Stimulated activated CD4-positive, alpha-beta T cell treated with anti-CD3 and anti-CD28 coated beads, Interleukin-15, amount 100 ng/mL, for 1 hour (primary cell): ENCODE measurements at places on chromosomes 13 and 19.
A peak's percentile ranks its signal among the peaks of the same experiment; 100 is the strongest.

DNA sequence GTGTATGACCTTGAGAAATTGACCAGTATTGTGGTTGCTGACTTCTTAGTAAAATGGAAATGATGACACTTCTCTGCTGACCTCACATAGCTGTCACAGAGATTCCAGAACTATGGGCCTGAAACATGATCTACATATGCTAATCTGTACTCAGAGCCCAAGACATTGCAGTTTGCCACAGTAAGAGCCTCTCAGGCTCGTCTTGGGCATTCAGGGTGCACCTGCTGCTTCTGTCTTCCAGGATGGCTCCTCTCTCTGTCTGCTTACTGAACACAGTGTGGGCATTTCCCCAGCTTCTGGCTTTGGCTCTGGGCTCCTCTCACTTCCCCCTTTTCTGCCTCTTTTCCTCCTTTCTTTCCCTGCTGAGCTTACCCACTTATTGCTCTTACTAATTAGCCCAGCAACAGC is 22.3 kb upstream of the SLC46A3 start:
- DNase-seq, result no peak

- DNase-seq, result no peak
Observed at GRCh38 chr19:14118165-14119051, 846 bp upstream of the PRKACA start.

DNA sequence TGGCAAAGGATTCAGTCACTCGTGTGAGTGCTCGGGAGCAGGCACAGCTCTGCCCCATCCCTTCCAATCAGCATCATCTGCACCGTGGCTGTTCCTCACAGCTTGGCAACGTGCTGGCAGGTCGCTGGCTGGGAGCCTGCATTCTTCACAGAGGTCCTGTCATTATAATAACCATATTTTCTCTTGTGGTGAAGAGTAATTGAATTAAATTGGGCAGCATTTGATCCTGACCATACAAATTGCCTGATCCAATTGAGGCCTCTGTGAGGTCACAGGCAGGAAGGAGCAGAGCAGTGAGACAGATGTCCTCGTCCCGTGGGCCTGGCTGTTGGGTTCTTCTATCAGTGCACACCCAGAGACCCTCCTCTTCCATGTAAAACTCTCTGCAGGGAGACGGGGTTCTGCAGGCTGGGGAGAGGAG is 407.8 kb downstream of the COG6 start:
- no peak for DNase-seq

GRCh38 chr19:10838377-10838776 is 2.4 kb upstream of the TMED1 start:
- DNase-seq, result no peak

DNA sequence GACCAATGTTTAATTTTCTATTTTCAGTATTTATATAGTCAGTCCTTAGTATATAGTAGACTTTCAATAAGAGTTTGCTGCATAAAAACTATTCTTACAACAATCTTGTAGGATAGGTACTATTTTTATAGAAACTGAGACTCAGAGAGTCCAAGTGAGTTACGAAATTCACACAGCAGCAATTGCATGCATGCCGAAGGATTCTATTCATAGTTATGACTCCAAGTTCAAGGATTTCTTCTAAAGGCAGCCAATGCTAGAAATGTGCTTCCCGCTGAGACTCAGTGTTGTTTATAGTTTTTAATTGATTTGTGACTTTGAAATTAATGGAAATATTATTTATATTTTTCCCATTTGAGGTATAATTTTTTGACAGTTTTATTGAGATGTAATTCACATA is 62.7 kb upstream of the CSNK1A1L start:
- no peak for DNase-seq

DNA sequence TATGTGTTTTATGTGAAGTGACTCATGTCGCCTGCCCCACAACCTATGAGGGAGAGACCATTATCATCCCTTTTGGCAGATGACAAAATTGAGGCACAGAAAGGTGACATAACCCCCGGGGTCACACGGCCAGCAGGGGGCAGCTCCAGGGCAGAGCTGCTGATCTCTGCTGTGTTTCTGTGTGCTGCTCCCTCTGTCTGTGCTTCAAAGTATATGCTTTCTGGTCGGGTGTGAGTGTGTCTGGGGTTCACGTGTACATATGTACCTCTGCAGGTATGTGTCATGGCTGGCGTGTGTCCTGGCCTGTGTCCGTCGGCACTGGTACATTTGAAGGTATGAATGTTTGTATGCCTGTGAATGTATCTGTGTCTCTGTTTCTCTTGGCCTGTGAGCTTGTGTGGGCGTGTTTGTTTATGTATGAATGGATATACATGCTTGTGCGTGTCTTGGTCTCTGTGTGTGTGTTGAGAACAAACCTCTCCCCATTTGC is 7.1 kb downstream of the LIPE start:
- DNase-seq, result peak; percentile 66

GRCh38 chr19:2814426-2814825 is 5.2 kb upstream of the ZNF554 start:
- DNase-seq, result no peak

- no peak for DNase-seq
Observed at GRCh38 chr19:14056069-14056666, 5.7 kb downstream of the PALM3 start.

GRCh38 chr19:30679153-30679702 is 307.0 kb downstream of the ZNF536 start:
- no peak for DNase-seq

DNA sequence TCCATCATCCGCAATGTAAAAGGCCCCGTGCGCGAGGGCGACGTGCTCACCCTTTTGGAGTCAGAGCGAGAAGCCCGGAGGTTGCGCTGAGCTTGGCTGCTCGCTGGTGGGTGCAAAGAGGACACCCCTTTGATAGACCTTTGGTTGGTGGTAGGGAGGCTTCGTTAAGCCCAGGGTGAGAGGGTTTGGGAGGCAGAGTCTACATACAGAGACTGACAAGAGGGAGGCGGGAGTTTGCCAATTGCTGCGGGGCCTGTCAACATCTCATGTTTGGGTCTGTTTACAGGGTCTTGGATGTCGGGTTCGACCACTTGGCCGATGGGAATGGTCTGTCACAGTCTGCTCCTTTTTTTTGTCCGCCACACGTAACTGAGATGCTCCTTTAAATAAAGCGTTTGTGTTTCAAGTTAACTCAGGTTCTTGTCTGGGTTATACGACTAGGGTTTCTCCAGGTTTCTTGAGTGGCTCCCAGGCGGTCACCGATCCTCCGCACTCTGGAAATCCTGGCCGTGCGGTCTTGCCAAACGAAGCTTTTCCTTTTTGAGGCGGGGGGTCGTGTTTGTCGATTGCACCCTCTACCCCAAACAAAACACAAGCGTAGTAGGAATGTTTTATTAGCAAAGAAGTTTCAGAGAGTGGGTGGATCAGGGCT is 816 bp downstream of the RPS28 start:
- no peak for DNase-seq

- no peak for DNase-seq
Observed at GRCh38 chr19:35513628-35514281, at the start of gene DMKN. TSS of gene DMKN (minus strand) at chr19:35513649. CDS start at chr19:35513475, 174 bp downstream.

DNA sequence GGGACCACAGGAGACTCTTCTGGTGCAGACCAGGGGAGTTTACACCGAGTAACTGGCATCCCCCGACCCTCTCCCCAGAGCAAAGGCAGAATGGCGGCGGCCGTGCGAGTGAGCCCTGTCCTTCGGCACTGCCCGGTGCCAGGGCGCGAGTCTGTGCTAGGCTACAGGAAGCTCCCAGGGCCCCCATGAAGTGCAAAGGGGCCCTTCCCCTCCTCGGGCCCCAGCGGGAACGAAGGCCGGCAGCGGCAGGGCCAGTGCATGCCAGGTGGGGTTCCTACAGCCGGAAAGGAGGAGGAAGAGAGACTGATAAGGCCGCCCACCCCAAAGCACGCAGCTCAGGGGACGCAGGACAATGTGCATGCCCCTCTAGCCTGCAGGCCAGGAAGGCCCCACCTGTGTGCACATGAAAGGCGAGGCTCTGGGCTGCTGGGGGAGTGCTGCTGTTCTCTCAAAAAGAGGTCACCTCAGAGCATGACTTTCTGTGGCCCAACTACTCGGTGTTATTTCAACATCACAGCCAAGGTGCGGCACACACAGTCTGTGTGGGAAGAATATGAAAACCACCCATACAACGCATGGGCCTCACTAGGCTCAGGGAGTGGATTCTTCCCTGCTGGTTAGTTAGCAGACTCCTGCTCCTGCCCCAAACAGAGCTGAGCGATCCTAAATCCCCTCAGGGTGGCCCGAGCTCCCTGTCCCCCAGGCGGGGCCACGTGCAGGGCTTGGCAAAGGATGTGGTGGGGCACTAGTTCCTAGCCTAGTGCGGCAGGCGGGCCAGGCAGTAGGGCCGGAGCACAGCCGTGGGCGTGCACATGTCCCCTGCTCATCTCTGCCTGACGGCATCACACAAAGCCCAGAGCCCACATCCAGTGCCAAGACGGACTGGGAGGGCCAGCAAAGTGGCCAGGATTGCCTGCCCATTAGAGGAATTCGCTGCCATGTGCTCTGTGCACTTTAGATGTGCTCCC is 28.4 kb upstream of the TIMM44 start:
- DNase-seq, result no peak

- no peak for DNase-seq
Observed at GRCh38 chr13:110687736-110688135, 18.2 kb downstream of the CARS2 start.

GRCh38 chr13:102100234-102100633 is 301.6 kb downstream of the FGF14 start:
- no peak for DNase-seq

- no peak for DNase-seq
Observed at GRCh38 chr19:944663-945241, 18.9 kb downstream of the ARID3A start.

GRCh38 chr19:46392837-46393236 is 20.5 kb downstream of the CCDC8 start:
- DNase-seq, result no peak

DNA sequence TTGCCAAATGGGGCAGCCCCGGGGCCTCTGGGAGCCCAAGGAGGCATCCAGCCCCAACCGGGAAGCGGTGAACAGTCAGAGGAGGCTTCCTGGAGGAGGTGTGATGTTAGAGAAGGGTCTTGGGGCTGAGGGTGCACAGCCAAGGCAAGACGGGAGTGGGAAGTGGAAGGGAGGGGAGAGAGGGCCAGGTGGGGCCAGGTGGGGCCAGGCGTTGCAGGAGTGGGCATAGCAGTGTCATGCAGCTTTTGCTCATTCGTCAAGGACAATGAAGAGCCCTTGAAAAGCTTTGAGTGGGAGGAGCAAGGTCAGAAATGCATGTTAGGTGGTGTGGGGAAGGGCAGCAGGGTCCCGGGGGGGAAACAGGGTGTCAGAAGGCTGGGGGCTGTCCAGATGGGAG is 1.8 kb downstream of the FBN3 start:
- DNase-seq, result no peak

DNA sequence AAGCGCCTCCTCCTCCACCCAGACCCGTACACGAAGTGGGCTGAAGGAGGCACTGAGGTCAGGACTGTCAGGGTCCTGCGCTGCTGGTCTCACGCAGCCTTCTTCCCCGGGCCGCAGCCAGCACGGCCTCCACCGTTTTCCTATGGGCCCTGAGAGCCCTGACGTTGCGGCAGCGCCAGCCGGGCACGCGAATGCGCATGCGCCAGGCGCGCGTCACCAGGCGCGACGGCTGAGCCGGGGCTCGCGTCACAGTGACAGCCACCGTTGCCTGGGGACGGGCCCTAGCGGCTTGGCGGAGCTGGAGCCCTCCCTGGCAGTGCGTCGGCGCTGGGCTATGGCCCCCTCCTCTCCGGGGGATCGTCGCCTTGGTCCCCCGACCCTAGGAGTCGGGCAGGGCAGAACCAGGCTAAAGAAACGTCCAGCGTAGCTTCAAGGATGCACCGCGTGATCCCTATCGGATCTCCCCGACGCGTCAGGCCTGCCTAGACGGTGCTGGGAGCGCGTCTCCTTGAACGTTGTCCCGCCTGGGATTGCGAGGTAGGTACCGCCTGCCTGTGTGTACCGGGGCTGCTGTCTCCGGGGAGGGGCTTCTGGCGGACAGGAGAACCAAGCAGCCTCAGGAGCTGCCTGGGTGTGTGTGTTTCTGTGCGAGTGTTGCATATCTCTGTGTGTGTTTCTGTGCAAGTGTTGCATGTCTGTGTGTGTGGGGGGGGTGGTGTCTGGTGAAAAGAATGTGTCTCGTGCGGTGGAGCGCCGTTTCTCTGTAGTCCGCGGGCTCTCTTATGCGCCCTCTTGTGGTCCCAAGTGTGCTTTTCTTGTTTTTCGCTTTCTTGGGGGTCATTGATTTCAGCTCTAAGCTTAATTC is 43.2 kb downstream of the ZNF571 start:
- no peak for DNase-seq

- no peak for DNase-seq
Observed at GRCh38 chr13:32246468-32246867, 68.7 kb downstream of the ZAR1L start.

DNA sequence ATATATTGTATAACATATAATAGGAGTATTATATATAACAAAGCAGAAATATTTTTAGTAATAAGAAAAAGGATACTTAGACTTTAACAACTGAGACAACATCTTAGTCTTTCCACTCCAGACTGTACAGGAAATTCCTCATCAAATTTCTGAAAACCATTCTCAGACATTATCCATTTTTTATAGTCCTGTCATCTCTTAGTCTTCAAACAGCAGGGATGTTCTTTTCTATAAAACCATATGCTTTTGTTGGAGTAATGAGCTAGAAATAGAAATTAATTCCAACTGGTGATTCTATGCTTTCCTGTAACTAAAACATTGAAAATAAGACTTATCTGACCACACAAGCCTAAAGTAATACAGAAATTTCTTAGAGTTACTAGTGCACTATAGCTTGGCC is 82.2 kb upstream of the CSNK1A1L start:
- DNase-seq, result no peak

- DNase-seq, result no peak
Observed at GRCh38 chr13:109569958-109570711, 216.2 kb downstream of the IRS2 start.

- DNase-seq, result no peak
Observed at GRCh38 chr13:41286370-41286769, 23.0 kb upstream of the MTRF1 start.

DNA sequence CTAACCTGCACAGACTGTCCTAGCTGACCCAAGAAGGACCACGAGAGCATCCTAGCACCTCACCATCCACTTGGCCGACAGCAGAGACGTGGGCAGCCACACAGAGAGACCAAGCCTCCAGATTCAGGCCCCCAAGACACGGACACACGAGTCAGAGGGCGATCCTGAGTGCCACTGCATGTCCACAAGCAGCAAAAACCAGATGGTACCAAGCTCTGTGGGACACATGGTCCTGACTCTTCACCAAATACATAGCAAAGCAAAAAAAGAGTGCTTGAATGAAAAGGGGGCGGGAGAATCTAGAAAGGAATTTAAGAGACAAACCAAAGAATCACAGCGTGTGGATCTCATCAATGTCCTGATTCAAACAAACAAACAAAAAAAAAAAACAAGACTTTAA is 45.2 kb downstream of the MLLT1 start:
- DNase-seq, result no peak

- DNase-seq, result no peak
Observed at GRCh38 chr13:106415442-106415841, 120.0 kb downstream of the EFNB2 start.

DNA sequence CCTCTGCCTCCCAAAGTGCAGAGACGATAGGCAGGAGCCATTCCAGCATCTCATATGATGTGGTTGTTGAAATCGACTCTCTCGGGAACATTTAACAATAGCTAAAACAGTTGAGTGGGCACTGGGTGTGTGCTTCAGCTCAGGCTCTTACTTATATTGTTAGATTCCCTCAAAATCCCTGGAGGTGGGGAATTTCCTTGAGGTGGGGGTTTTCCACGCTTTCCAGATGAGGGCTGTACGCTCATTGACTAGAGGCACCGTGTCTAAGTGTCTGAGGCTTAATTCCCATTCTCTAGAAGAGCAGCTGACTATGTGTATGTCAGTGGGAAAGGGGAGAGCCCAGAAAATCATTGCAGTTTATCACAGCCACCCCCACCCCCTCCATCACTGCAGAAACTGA is 10.8 kb upstream of the GRAMD1A start:
- DNase-seq, result no peak

GRCh38 chr13:51806566-51806965 is 2.6 kb upstream of the DHRS12 start:
- no peak for DNase-seq
